Activated naive CD8-positive, alpha-beta T cell treated with anti-CD3 and anti-CD28 coated beads for 36 hours (primary cell): ENCODE measurements at places on chromosomes 3 and 15. TPM values are rescaled to one million over a fixed set of nuclear protein-coding genes. Genes with fewer than 3 reads are reported as not detected.

The P3H2 gene
- total RNA-seq: not detected

The TMEM212 gene
- total RNA-seq: not detected

The SCAANT1 gene
- total RNA-seq: not detected

The STRC gene
- total RNA-seq: 0.54 TPM

The PARP9 gene
- total RNA-seq: 39.0 TPM

The INSYN1 gene
- not detected for total RNA-seq

The CTXN2 gene
- total RNA-seq: not detected

The MST1 gene
- 8.4 TPM for total RNA-seq

The CACNA2D2 gene
- 0.70 TPM for total RNA-seq

The FAM3D gene
- total RNA-seq: not detected

The EXD1 gene
- total RNA-seq: not detected

The BAHD1 gene
- 18.0 TPM for total RNA-seq

The ATP13A5 gene
- not detected for total RNA-seq

The CHST2 gene
- total RNA-seq: 13.2 TPM

The A4GNT gene
- total RNA-seq: not detected

The CCDC51 gene
- 29.5 TPM for total RNA-seq

The SLC38A3 gene
- 0.18 TPM for total RNA-seq

The PPM1L gene
- total RNA-seq: 2.0 TPM

The BTLA gene
- 34.1 TPM for total RNA-seq

The RASGRP1 gene
- total RNA-seq: 42.7 TPM

The GCSAM gene
- 7.5 TPM for total RNA-seq

The AGTR1 gene
- not detected for total RNA-seq

The RBMS3 gene
- 1.6 TPM for total RNA-seq

The SELENOS gene
- total RNA-seq: 27.3 TPM

The HGD gene
- total RNA-seq: 0.35 TPM

The CTXND1 gene
- not detected for total RNA-seq
